ENCODE measurements at places on chromosomes 7 and 10.

DNA sequence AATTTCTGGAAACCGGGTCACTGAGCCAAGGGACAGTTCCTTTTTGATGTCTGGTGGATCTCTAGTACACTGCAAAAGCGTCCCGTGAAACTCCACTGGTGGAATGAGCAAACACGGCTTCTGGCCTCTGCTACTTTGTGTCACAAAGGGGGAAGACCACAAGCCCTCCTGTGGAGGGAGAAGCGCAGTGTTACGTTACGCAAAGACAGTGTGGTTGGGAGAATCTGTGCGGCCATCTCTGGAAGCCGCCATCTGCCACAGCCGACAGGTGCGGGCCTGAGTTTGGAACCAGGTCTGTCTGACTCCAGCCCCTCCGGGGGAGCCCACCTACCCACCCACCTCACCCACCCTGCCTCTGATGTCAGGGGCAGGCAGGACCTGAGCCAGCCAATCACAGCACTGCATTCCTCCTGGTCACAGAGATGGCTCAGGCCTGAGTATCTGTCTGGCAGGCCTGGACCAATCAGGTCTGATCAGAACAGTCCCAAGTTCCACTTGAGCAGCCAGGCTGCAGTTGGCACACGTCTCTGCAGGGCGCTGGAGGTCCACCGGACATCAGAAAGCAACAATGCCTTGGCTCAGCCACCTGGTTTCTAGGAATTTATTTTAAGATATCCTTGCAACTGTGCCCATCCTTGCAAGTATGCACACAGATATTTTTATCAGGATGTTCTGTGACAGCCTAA is 3.0 kb upstream of the CYP2W1 start:
- no peak for DNase-seq

DNA sequence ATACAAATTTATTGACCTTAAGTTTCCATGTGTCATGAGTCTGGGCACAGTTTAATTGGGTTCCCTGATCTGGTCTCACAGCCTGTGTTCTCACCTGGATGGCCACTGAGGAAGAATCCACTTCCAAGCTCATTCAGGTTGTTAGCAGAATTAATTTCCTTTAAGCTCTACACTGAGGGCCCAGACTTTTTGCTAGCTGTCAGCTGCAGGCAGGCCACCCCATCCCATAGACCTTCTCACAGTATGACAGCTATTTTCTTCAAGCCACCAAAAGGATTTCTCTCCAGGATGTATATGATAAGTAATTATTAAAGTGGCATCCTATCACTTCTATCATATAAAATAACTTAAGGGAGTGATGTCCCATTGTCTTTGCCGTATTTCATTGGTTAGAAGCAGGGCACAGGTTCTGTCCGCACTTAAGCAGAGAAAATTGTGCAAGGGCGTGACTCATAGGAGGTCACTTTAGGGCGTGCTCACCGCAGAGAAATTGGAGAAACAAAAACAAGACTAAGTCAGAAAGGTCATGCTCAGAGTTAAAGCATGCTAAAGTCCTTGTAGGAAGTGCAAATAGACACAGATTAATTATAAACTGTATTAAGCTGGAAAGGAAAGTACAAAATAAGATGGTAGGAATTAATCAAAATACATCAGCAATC is 109.9 kb downstream of the AHR start:
- DNase-seq: no peak

DNA sequence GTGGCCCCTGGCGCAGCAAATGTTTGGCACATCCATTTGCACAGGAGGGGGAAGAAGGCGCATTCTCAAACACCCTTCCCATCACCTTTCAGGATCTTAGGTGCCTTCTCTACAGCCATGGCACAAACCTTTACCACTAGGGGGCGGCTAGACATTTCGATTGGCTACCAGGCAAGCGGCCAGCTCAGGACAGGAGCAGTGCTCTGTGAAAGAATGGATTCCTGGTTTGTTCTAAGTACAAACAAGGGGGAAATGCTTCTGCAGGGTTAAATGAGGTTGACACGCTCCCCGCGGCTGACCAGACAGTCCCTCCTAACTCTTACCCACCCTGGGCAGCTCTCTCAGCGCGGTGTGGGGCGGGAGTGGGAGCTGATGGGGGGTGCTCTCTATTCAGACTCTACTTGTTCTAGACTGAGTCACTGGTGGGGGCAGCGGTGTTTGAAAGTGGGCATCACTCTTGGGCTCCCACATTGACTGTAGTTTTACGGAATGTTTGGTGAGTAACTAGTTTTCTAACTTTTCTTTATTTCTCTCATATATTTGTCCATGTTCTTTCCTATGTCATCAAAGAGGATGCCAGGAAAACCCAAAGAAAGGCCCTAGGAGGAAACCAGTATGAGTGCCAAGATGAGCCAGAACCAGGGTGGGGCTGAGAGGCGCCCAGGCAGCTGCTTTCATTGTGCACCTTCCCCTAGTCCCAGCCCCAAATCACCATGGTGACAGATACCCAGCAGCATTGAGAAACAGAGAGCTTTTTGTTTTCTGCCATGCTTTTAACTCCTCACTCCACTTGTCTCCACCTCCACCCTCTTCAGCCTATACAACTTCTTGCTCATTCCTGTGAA is 61.4 kb upstream of the GPR158 start:
- no peak for DNase-seq

DNA sequence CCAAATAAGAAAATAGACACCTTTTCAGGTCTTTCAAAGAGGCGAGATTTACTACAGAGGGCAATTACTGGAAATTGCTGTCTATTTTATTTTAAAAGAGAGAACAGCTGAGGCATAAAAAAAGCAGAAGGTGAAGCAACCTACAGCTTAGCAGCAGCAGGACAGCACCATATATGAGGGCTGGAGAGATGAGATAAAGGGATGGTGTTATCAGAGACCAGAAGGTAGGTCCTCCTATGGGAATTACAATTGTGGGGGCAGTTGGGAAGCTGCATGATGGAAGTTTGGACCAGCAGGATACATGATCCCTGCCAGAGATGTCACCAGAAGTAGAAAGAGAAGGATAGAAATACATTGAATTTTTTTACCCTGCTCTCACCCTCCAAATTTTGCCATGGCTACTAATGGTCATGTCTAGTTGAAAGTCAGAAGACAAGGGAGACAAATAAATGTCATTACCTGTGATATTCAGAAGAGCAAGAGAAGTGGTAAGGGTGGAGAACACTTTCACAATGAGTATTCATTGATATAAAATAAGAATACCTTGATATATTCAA is 77.2 kb upstream of the CALCR start:
- no peak for DNase-seq

DNA sequence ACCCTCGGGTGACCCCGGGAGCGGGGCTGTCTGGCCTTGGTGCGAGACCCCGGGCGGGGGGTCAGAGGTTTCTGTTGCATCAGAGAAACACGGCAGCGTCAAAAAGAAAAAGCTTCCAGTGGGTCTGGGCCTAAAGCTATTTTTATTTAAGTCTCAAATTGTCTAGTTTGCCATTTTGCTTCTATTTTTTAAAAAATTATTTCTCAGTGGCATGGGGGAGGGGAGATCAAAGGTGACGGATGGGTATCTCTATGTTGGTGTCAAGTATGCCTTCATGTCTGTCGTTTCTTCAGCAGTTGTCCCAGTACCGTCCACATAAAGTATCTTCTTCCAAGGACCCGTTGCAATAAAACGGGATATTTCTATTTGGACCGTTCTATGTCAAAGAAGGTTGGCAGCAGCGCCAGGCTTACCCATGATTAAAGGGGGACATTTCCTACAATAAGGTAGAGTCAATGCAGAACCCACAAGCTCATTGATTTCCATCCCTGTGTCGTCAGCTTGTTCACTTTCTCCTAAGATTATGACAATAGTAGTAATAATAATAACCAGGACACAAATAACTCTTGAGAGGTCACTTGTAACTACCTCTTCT is 26.0 kb upstream of the VAX1 start:
- DNase-seq: no peak

- no peak for DNase-seq
These were observed 26.3 kb downstream of the COL17A1 start for GRCh38 chr10:104059364-104059763.

- no peak for DNase-seq
These were observed 31.9 kb downstream of the RBM17 start for GRCh38 chr10:6120691-6121090.

GRCh38 chr10:6255548-6256061 is 52.9 kb downstream of the PFKFB3 start:
- DNase-seq: no peak

GRCh38 chr7:146741911-146742310 is 625.3 kb downstream of the CNTNAP2 start:
- DNase-seq: no peak

- no peak for DNase-seq
These were observed 44.2 kb downstream of the ZCCHC24 start for GRCh38 chr10:79401015-79401921.

DNA sequence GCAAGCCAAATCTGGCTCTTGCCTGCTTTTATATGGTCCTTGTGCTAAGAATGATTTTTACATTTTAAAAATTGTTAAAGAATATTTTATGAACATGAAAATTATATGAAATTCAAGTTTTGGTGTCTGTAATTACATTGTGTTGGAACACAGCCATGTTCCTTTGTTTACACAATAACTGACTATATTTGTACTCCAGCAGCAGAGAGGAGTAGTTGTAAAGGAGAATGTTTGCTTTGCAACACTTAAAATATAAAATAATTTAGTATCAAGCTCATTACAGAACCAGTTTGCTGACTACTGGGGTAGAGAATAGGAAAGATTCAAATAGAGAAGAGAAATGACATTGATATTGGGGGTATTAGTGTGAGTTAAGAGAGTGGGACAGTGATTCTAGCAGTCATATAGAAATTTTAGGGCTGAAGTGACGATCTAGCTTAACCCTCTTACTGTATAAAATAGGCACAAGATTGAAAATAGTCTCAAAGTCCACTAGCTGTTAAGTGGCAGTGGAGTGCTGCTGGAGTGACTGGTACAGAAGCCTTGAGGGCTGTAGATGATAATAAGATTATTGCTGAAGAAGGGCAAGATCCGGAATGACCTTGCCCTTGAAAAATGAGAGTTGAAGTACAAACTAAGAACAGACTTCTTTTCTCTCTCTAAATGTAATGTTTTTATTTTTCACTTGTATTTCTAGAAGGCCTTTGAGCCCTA is 28.2 kb downstream of the SGPL1 start:
- no peak for DNase-seq

DNA sequence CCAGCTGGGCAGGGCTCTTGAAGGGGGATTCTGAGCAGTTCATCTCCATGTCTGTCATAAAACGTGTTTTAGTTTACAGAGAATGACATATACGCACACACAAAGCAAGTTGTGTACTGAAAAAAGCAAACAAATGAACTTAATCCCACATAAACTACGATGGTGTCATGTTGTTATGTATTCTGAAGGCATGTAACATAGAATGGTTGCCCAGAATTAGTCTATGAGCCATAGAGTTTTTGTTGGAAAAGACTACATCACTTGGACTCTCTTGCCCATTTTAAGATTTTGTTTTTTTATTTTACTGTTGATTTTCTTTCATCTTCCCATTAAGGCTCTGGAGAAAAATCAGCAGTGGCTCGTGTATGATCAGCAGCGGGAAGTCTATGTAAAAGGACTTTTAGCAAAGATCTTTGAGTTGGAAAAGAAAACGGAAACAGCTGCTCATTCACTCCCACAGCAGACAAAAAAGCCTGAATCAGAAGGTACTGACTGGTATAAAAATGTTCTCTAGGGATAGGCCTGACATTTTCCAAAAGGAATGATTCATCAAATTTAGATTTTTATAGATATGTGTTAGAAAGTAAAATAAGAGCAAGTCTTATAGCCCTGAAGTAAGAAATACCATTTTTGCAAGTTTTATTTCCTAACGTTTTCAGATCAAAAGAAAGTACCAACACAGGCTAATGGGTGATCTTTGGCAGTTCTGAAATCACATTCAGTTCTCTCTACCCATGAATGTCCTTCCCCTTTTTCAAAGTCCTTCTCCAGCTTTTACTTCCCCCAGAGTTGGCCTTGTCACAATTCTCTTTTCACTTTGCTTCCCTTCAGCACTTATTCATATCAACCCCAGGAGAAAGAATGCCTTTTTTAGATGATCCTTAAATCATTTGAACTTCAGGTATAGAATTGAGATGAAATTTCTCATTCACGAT is 18.9 kb downstream of the CEP55 start:
- DNase-seq: no peak

DNA sequence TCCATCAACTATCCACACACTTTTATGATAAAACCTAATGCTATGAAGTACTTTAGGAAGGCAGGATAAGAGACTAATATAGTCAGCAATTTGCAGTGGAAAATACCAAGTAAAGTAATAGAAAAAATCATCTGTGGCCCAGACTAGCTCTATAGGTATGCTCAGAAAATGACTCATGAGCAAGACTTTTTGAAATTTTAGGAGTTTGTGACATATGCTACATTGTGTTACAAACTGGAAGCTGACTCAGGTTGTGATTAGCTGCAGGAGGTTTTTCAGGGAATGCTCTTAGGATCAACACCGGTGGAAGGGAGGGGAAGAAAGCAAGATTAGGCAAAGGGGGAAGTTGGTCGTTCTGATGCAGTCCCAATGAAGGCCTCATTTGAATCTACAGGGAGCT is 56.1 kb downstream of the FEZF1 start:
- no peak for DNase-seq

DNA sequence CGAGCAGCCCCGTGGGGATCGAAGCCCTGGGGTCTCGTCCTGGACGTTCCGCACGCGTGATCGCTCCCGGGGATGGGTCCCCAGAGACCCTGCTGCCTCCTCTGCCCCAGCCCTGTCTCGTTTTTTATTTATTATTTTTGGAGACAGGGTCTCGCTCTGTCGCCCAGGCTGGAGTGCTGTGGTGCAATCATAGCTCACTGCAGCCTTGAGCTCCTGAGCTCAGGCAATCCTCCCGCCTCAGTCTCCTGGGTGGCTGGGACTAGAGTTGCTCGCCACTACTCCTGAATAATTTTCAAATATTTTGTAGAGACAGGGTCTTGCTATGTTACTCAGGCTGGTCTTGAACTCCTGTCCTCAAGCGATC is 319 bp upstream of the STX1A start:
- no peak for DNase-seq

GRCh38 chr7:74405191-74405898 is 48.4 kb upstream of the GTF2IRD1 start:
- DNase-seq: no peak

GRCh38 chr10:69088471-69088769 is 517 bp downstream of the SRGN start:
- DNase-seq: no peak

- no peak for DNase-seq
These were observed 60.8 kb downstream of the MDH2 start for GRCh38 chr7:76108540-76109233.

DNA sequence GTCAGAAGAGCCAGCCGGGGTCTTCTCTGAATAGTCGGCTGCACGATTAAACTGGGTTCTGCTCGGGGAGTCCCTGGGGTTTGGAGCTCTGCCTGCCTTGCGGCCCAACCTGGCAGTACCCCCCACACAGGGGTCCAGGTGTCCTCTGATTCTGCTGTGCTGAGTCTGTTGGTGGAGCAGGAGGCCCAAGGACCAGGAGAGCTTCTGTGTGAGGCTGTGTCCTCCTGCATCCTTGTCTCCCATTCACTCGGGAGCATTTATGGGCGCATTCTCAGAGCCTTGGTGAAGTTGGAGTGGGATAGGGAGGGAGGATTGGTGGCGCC is 14.2 kb downstream of the INPP5A start:
- DNase-seq: no peak

GRCh38 chr7:2483494-2483893 is 7.3 kb upstream of the GRIFIN start:
- DNase-seq: no peak

- DNase-seq: no peak
These were observed 14.2 kb downstream of the CRHR2 start for GRCh38 chr7:30668102-30668501.

GRCh38 chr7:95191795-95192194 is 132.5 kb downstream of the PON1 start:
- DNase-seq: no peak
